ENCODE measurements at places on chromosomes 7 and 10.
A peak's percentile ranks its signal among the peaks of the same experiment; 100 is the strongest.

- DNase-seq: no peak
Observed at GRCh38 chr7:128708235-128708634, 30.9 kb upstream of the CALU start.

GRCh38 chr10:77455561-77455960 lies 182.0 kb downstream of the KCNMA1 start:
- no peak for DNase-seq

- DNase-seq: no peak
Observed at GRCh38 chr7:130881091-130881798, 147.2 kb upstream of the KLF14 start.

DNA sequence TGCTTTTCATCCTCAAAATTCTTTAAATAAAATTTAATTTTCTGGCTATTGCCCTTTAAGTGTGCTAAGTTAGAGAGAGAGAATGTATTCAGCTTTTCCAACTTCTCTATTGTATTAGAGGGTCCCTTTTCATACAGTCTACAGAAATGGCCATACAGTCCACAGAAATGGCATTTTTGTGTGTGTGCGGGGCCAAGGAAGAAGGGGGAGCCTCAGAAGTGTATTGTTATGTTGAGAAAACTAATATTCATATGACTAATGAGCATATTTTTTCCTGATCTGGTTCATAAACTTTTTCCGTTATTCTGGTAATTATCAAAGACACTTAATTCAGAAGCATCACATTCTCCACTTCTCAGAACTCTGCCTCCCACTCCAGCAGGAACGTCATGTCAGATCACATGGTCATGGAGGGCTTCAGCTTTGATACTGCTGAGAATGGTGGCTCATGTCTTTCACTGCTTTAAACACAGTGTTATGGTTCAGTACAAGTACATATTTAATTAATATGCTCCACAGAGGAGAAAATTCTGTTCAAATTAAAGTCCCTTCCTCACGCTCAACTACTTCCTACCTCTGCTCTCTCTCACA lies 37.1 kb downstream of the ELMO1 start:
- DNase-seq: no peak

GRCh38 chr7:4102231-4102841 lies 579.8 kb upstream of the FOXK1 start:
- no peak for DNase-seq

DNA sequence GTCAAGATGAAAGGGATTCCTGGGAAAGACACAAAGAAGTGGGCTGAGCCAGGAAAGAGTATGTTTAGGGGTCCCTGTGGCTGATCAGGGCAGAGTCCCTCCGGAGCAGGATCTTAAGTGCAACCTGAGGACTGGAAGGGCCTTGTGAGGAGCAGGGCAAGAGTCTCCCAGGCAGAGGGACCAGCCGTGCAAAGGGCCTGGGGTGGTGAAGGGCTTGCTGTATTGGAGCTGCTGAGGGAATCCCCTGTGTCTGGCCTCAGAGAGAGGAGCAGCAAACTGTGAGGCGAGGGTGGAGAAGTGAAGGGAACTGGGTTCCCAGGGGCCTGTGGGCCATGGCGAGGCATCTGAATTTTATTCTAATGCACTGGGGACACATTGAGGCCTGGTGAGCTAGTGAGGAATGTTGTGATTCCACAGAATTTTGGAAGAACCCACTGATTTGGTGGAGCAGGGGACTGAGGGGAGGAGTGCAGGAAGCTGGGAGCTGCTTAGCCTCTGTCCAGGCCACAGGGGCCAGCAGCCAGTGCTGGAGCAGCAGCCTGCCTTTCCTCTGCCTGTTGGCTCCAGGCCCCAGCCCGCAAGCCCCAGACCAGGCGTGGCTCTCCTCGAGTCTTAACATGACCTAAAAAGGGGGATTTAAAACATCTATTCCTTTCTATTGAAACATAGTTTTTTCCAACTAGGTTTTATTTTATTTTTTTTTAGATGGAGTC lies 138.4 kb upstream of the IGFBP3 start:
- DNase-seq: no peak

DNA sequence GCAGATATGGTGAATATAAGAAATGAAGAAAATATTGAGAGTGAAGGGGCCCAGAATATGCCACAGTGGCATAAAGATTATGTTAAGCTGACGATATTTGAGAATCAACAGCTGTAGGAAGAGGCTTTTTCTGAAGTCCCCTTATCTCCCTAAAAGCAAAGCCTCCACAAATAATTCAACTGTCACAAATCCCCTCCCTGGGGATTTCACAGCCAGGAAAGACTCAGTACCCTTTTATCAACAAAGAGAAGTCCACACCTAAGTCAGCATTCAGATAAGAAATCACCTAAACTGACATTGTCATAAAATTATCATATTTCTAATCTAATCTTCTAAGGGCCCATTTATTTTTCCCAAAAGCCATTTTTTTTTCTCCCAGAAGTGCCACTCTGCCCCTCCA lies 284.9 kb upstream of the VWC2 start:
- no peak for DNase-seq

DNA sequence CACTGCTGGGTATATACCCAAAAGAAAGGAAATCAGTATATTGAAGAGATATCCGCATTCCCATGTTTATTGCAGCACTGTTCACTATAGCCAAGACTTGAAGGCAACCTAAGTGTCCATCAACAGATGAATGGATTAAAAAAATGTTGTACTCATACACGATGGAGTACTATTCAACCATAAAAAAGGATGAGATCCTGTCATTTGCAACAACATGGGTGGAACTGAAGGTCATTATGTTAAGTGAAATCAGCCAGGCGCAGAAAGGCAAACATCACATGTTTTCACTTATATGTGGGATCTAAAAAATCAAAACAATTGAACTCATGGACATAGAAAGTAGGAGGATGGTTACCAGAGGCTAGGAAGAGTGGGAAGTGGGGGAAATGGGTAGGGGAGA lies 19.3 kb downstream of the NRCAM start:
- DNase-seq: no peak

- DNase-seq: peak; percentile 66
Observed at GRCh38 chr10:112838784-112839481, 111.1 kb upstream of the TCF7L2 start.

- DNase-seq: no peak
Observed at GRCh38 chr10:74746813-74747212, 79.6 kb upstream of the KAT6B start.

DNA sequence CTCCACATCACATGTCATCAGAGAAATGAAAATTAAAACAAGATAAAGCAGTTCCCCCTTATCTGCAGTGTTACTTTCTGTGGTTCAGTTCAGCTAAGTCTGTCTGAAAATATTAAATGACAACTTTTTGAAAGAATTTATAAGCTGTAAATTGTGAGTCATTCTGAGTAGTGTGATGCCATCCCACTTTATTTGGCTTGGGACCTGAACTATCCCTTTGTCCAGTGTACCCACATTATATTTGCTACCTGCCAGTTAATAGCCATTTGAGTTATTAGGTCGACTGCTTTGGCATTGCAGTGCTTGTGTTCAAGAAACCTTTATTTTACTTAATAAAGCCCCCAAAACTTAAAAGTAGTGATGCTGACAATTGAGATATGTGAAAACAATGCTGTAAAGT lies 804.2 kb downstream of the ANKRD7 start:
- no peak for DNase-seq

DNA sequence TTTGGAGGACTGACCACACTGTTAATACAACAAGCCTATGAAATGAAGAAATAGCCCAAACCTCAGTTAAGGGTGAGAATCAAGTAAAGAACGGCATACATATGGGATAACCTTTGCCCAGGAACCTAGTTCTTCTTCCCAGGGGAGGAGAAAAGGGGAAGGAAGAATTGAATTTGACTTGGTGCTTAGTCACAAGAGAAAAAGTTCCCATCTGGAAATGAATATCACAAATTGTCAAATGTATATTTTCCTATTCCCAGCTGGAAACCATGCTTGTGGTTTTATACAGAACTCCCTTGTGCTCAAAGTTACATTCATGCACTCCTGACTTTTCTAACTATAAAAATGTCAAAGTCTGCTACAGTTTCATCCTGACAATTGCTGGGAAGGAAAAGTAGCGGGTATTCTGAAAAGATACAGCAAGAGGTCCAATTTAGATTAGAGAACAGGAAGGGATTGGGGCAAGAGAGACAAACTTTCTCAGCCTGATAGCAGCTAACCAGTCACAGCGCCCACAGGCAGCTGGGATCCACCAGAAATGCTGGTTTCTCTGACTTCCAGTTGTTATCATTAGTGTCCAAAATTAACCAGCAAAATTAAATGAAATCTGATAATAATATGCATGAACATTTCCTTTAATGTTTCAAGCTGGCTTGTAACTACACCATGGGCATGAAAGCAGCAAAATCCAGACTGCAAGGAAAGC lies 18.6 kb upstream of the GSAP start:
- DNase-seq: no peak

Data from H9 (cell line).